ENCODE measurements at places on chromosomes 12 and 14.

DNA sequence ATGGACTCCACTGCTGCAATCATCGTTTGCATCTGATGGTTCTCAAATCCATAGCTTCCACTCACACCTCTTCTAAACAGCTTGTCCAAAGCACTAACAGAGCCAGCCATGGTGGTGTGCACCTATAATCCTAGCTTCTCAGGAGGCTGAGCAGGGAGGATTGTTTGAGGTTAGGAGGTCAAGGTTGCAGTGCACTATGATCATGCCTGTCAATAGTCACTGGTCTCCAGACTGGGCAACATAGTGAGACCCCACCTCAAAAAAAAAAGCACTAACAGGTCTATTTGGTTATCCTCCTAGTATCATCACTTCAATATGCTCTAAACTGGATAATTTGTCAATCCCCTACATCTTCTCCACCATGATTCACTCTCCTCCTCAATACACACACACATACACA, 63.2 kb downstream of the TTC9 start:
- no peak for DNase-seq

GRCh38 chr14:95043314-95043713, 114.0 kb downstream of the DICER1 start:
- DNase-seq, result no peak

GRCh38 chr14:99627100-99627499, 17.8 kb upstream of the HHIPL1 start:
- DNase-seq, result no peak

DNA sequence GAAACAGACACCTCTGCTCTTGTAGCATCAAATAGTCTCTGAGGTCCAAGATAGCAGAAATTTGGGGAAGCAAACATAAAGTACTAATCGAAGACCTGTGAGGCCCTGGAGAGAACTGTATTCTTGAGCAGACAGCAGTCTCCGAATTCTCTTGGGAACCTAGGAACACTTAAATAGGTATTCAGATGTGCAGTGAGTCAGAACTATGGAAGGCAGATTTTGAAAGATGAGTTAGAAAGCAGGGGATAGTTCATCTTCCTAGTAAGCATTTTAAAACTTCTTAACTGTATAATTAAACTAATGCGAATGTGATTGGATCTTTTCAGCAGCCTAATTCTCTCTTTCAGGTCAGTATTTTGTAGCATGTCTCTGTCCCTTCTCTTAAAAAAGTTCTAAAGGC, 30.6 kb downstream of the NAA30 start:
- no peak for DNase-seq

DNA sequence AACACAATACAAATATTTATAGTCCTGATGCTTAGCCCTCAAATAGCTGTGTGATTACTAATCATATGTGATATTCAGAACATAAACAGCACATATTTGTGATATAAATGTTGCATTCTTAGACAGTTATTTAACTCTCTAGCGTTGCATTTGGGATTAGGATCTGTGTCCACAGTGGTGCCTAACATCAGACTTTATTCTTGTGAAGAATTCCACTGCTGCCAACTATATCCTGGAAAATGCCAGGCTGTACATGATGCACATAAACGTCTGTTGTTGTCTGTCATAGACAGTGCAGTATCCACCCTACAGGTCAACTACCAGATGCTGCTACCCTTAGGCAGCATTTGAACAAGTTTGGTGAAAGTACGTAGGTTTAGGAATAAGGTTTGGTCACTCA, 39.0 kb downstream of the SLC38A4 start:
- peak; percentile 36 for DNase-seq

DNA sequence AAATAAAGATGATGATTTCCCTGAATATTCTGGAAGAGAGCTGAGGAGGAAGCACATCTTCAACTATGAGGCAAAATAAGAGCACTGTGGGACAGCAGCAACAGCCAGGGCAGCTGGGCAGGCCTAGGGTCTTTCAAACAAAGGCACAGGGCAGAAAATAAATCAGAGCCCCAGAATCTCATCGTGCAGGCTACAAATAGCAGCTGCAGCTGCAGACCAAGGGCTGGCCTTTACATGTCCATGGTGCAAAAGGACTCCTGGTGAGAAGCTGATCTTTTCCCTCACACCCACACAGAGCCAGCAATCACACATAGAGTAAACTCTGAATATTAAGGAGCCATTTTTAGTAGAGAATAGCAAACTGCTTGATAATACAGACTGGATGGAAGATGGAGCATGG, 13.6 kb upstream of the MYBPC1 start:
- no peak for DNase-seq

DNA sequence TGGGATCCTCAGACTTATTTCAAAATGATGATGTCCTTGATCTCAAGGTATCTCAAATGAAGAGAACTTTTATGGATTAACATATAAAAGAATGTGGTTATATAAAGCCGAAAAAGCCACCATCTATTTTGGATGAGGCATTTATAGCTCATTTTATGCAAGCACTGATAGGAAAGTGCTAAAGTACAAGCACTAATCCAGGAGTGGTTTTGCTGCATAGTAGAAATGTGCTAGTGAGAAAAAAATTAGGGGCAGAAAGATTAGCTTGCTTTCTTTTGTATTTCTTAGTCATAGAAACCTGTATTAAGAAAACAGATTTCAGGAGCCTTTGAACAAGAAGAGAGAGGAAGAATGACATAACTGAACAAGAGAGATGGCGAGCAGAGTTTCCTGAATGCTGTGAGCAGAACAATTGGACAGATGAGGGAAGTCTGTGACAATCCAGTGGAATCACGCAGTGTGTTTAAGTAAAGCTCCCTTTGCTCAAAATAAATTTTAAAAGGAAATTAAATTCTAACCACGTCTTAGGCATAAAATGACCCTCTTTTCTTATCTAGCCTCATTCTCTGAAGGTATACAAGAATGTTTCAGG, 238.2 kb upstream of the NOVA1 start:
- no peak for DNase-seq

GRCh38 chr12:120356567-120357030, 12.4 kb downstream of the MSI1 start:
- DNase-seq, result peak; percentile 75

DNA sequence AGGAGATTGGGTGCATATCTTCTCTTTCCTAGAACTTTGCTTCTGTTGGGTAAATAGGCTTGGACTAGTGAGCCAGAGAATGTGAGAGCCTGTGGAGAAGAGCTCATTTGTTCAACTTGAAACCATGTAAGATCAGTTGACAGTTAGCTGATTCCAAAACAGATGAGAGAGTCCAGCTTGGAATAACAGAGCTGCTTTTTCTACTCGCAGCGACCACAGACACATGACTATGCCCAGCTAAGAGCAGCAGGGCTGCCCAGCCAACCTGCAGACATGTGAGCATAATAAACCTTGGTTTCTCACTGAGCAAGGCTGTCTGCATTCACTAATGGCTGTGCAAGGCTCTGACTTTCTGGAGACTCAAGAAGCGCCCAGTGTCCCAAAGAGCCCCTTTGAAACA, 209.2 kb downstream of the C12orf75 start:
- DNase-seq, result no peak

DNA sequence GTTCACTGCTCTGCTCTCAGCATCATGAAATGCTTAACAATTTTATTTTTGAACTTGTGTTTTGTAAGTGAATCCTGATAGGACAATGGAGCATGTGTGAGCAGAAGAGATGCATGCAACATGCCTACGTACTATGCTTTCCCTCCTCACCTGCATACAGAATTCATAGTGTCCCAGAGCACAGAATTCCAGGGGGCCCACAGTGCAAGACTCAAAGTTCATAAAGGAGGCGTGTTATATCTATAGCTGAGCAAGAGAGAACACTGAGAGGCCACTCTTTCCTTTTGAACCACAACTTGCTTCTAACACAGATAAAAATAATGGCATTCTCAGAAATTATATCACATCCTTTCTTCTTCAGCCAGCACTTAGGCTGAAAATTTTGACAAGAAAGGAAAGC, 28.8 kb downstream of the BHLHE41 start:
- no peak for DNase-seq

DNA sequence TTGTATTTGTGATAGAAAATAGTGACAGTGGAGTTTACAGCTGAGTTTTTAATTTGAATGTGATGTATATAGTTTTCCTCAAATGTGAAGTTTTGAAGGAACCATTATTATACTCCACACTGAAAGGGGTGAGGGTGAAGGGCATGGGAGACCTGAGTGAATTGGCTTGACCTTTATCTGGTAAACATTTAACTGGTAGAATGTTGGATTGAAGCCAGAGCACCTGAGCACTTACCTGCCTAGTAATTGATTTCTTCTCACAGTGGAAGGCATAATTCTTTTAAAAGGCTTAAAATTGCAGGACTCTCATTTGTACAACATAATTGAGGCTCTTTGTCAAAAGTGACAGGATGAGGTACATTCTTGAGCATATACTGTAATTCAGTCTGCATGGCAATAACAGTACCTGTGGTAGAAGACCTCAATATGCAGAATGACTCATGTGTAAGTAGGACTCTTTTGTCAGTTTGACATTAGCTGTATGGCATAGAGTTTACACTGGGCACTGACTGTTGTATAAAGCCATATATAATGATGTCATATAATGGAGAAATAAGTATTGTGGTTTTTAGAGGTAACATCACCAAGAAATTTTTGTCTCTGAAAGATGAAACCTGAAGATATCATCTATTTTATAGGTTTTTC, 309.6 kb downstream of the TMTC2 start:
- DNase-seq, result no peak

GRCh38 chr12:17918013-17918412, 172.0 kb downstream of the RERGL start:
- DNase-seq, result no peak

GRCh38 chr12:48329199-48329939, 21.4 kb downstream of the ZNF641 start:
- DNase-seq, result no peak

GRCh38 chr14:93947282-93947681, 20.1 kb downstream of the FAM181A start:
- no peak for DNase-seq

DNA sequence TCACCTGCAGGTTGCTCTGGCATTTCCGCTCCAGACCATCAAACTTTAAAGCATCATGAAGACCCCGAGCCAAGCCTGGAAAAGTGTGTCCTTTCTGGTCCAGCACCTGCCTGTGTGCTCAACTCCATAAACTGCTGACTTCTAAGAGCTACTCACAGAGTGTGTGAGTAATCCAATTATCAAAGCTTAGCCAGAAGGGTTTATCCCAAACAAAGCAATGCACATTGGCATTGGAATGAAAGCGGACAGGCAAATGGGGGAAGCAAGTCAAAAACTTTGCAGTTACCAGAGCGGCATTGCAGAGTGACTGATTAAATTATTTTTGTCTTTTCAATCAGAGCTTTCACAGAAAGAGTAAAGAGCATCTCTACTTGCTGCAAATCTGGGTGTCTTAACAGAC, 1262.4 kb upstream of the SEL1L start:
- DNase-seq, result no peak

DNA sequence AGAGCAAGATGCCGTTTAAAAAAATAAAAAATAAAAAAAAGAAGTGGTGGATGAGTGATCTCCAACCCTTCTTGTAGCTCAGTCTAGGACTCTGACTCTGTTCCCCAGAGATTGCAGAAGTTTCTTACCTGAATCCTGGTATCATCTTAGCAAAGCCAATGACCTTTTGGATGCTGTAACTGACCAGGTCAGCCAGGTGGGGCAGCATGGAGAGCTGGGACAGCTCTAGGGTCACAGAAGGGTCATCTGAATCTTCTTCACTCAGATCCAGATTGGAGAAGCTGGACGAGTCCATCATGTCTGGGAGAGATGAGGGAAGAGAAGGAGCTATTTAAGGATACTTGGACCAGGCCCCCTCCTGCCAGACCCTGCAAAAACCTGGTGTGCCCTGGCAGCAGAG, 35.8 kb upstream of the HDAC7 start:
- no peak for DNase-seq

DNA sequence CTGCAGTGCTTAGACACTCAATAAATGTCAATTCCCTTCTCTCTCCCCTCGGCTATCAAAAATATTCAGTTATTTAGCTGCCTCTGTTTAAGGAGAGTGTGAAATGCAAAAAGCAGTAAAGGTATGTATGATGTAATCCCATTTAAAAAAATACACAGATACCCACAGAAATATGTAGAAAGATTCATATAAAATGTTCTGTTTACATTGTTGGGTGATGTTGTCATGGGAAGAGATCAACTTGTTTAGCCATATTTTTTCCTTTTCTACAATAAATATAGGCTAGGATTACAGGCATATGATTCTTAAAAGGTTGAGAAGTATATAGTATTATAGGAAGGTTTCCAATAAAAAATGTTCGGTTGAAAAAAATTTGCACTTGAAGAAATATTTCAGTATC, 7.8 kb downstream of the PPP2R3C start:
- DNase-seq, result no peak

DNA sequence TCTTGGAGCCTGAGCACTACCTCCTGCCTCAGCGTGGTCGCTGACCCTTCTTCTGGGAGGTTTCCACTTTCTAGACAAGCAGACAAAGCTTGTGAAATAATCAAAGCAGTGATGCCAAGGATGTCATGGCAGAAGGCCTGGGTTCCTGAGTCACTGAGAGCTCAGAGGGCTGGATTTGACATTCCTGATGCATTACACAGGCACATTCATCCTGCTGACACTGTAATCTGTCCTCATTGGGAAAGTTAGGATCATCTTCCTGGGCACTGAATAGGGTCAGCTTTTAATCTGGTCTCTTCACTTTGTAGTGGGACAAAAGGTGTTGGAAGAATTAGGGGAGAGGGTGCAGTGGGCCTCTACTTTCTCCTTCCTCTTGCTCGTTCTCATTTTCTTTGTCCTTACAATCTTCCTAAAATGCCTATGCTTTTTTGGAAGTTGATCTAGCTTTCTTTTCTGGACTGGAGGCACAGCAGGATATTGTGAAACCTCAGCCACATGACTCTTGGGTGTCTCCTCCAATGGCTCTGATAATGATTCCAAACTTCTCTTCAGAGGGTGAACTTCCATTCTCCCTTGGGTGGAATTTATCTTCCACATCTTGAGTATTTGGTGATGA, 29.6 kb downstream of the EEA1 start:
- DNase-seq, result peak; percentile 96

DNA sequence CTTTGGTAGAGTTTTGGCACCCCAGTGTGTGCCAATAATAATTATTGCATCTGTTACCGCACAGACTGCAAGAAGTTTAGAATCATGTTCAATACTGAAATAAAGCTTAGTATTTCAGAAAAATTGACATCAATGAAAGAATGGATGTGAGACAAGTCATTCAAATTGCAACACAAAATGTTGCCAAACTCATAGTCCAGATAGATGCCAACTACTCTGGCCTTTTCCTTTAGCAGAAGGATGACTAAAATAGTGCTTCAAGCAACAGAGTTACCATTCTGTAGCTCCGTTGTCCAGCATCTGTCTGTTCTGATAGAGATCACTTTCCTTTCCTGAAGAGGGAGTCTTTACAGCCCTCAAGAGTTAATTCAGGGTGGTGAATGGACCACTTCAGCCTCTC, 77.5 kb downstream of the LIN7A start:
- no peak for DNase-seq

GRCh38 chr14:77043177-77043983, 14.9 kb upstream of the IRF2BPL start:
- DNase-seq, result peak; percentile 78

Data from fibroblast of the conjunctiva (primary cell).